Suprapubic skin (tissue), 4 donors: ENCODE measurements at places on chromosomes 3 and 15.

DNA sequence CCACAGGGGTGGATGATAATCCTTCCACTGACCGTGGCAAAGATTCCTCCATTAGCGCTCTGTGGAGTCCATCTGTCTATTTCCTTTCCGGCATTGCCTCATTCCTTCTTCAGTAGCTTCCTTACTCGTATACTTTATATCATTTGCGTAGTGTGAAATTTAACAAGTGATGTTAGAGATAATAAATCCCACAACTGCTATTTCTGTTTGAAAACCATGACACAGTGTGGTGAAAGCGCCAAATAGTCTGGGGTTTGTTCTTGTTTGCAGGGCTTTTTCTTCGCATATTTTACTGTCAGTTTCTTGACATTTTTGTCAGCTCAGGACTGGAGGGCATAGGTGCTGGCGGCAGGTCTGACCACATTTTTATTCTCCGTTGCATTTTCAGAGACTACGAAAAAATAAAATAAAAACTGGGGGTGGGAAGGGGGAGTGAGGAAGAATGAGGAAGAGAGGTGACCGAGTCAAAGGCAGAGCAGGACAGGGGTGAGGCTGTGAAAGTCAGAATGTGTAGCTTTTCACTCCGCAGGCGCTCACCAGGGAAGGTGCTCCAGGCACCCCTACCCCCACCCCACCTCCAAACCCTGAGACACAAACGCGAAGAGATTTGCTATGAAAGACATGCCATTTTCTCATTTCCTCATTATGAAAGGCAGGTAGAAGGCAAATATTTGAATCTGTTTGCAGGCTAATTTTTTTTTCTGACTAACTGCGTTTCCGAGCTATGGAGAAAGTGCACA lies 965.0 kb downstream of the MCTP2 start:
- DNase-seq = no peak

GRCh38 chr3:29936054-29936453 lies 655.2 kb downstream of the RBMS3 start:
- no peak for DNase-seq

GRCh38 chr3:149621218-149622005 lies 36.4 kb downstream of the WWTR1 start:
- no peak for DNase-seq

GRCh38 chr3:13193320-13194284 lies 120.4 kb upstream of the IQSEC1 start:
- no peak for DNase-seq

- no peak for DNase-seq
Observed at GRCh38 chr3:136818191-136818768, 646 bp upstream of the SLC35G2 start.

GRCh38 chr3:195441476-195441991 lies 1.3 kb downstream of the ACAP2 start:
- no peak for DNase-seq

DNA sequence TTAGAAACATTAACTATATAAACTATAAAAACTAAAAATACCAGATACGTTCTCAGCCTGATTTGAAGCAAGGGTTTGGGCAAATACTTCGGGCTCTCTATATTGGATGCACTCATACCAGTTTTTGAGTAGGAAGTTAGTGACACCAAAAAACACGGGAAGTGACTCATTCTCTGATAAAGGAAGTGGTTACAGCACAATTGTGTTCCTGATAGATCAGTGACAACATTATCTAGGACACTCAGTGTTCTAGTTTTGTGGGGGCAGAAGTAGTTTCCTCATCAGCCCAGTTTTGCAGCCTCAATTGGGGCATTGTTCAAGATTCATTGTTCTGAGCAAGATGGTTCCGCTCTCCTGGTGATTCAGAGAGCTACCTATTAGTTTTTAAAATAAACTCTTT lies 469.6 kb upstream of the DPPA4 start:
- no peak for DNase-seq

DNA sequence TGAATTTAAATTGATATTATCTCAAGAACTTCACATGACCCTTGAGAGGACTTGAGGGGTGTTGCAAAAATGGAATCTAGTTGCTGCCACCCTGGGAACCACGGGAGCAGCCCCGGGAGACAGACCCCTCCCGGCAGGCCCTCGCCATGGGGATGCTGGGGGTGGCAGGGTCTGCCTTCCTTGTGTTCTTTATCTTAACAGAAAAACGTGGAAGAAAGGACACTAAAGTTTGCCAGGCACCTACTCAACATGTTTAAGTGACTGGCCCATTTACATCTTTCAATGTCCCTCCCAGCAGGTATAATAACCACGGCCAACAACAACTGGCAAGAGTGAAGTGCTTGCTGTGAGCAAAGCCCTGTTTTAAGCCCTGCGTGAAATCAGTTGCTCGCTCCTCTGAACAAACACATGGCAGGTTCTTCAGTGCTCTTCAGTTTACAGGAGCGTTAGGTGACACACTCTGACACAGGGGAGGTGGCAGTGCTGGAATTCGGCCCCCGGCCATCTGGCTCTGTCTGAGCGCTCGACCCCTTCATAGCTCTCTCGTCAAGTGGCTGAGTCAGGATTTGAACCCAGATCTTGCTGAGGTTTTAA lies 112.5 kb downstream of the ASB7 start:
- no peak for DNase-seq

DNA sequence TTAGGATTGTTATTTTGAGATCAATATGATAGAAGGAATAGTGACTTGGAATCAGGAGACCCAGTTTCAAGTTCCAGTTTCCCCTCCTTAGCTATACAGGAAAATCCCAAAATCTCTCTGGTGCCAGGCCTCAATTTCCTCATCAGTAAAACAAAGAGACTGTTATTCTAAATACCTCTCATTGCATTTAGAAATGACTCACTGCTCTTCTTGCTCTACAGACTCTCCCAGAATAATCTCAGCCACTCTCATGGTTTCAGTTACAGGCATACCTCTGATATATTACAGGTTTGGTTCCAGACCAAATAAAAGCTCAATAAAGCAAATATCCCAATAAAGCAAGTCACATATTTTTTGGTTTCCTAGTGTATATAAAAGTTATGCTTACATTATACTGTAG lies 28.3 kb downstream of the IMPG2 start:
- DNase-seq = no peak

DNA sequence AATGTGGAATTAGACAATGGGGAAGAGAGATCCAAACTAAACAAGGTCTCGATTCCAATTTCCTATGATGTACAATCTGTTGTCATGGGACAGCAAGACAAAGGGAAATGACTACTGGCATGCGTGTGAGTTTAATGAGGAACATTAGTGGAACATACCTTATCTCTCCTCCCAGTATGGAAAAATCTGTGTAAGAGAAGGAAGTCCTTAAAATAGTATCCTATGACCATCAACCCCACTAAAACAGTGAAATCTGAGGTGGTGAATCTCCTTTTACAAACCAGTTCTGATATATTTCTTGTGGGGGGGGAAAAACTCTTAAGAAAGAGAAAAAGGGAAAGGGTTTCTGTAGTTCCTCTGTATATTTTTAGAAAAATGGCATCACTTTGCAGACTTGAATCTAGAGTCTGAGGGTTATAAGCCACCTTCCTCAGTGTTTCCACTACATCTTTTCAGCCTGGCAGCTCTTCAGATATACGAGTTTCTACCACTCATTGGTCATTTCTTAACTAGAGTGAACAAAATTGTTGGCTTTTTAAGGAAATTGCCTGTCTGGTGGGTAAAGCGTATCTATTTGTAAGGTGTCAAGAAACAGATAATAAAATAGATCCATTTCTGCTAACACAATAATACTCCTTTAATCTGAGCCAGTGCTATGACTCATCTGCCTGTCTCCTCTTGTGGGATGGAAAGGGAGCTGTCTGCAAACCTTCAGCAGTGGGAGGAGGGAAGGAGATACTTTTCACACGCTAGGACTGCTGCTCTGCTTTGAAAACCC lies 3.0 kb upstream of the TNFAIP8L3 start:
- DNase-seq = no peak

- DNase-seq = no peak
Observed at GRCh38 chr3:194906229-194906629, 220.5 kb downstream of the FAM43A start.

DNA sequence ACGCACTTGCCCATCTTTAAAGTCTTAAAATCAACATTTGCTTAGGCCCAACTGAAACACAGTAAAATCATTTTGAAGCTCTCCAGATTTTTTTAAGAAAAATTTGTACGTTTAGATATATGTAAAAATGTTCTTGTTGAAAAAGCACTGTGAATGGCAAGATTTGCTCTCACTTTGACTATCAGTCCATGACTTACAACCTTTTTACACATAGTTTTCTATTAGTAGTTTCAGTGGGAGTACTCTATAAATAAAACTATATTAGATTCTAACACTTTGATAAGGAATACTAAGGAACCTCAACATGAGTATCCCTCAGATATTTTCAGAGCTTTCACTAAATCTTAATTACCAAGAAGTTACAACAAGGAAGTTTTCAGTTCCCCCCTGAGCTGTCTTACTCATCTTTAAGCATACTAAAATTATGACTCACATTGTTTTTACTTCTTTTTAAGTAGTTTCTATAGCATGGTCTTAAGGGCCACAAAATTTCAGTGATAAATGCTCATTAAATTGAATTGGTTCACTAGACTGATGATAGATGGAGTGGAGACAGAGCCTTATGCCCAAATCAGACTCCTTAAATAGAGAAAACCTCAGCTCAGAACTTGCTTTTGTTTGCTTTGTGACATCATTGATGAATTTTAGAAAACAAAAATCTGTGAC lies 31.6 kb upstream of the RAP2B start:
- DNase-seq = no peak

DNA sequence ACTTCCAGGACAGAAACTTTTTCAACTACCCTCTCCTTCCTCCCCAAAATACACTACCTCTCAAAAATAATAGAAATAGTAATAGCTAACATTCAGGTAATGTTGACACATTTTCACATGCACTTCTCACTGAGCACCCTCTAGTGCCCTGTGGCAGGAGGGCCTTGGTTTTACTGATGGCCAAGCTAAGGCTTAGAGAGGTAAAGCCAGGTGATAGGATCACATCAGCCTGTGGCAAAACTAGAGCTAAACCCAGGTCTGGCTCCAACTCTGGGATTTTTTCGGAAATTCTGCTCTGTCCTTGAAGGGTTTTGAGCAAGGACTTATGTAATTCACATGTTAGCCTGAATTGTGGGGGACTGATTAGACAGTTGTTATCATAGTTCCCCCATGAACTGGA lies 922 bp upstream of the TAMM41 start:
- no peak for DNase-seq

GRCh38 chr3:11944052-11944673 lies 60.0 kb upstream of the SYN2 start:
- no peak for DNase-seq

GRCh38 chr3:150975992-150976368 lies 3.5 kb upstream of the CLRN1 start:
- DNase-seq = no peak

DNA sequence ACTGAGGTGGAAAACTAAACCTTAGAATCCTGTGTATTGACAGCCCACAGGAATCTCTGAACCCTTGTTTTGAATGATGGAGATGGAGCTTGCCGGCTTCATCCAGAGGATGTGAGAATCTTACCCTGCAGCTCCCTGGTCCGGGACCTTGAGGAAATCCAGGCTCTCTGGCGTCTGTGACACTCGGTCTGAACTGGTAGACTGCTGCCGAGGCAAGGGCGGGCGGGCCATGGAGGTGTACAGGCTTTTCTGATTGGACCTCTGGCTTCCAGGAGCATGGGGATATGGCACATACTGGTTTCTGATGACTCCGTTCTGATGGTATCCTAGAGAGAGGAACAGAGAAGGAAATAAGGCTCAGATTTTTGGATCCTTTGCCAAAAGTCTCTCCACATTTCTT lies 48.5 kb downstream of the CCNB2 start:
- peak; percentile 54 for DNase-seq

DNA sequence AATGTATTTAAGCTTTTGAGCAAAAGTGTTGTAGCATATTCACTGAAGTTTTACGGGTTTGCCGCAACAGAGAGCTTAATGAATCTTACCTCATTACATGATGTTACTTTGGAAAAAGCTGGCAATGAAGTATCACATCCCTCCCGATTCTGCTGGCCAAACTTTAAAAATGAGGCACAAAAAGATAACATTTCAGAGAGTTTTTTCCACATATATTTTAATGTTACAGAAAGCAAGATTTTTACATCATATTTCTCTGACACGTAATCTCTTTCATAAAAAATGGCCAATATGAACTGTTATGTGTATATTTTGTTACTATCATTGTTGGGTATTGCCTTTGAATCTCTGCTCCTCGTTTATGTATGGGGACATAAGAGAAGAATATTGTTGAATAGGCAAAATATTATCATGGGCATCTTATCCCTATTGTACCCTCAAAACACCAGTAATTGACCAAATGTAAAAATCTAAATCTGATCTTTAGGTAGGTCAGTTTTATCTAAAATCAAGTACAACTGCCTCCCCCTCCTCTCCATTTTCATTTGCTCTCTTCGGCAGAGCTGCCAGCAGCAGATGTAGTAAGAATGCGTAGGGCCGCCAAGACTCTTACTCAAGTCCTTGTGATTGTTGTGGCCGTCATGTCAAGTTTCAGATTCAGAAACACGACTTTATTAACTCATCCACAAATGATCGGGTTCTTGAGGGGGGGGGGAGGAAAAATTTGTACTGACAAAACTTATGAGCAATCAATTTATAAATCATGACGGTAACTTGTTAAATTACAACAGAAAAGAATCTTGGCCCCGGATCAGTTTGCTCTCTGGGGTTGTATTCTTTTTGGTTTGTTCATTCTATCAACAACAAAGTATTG lies 106.7 kb upstream of the THRB start:
- DNase-seq = no peak

DNA sequence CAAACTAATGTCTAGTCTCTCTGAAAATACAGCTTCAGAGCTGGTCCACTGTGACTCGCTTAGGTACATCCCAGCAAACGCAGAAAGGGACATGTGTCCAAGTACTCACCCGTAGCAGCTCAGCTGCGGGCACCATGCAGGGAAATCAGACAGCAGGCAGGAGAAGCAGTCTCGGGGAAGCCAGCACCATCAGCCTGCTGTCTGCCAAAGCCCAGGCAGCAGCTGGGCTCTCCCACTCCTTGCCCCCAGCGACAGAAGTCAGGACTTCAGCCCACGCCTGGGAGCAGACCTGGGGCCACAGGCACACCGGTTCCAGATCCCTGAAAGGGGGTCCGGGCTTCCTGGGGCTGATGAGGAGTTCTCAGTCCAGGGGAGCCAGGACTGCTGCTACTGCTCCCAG lies 34.9 kb downstream of the SEMA5B start:
- no peak for DNase-seq

DNA sequence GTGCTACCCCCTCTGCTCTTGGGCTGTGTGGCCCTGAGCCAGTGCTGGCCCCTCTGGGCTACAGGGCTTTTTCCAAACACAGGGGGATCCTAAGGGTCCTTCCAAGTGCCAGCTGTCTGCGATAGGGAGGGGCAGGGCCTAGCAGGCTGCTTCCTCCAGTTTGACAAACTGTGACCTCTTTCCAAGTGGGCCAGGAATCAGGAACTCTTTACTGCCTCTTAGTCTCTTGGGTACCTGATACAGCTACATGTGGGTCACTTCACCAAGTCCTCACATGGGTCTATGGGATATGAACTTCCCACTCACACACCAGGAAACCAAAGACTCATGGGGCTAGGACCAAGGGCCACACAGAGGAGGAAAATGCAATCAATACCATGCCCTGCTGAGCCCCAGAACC lies 25.4 kb downstream of the SEC61A1 start:
- no peak for DNase-seq
